ENCODE measurements at places on chromosomes 7 and 10. TPM values are rescaled to one million over a fixed set of nuclear protein-coding genes. Genes with fewer than 3 reads are reported as not detected.

GRCh38 chr10:124728071-124728829 lies 15.9 kb downstream of the FAM53B start:
- no peak for DNase-seq
- H3K27me3 ChIP-seq: no peaks in the 10 kb centered on the region
- peak overlapping the region; percentile 7 for H3K27ac ChIP-seq
- no peak overlapping the region for H3K4me3 ChIP-seq
- peaks cover 86% of the 10 kb centered on the region for H3K4me1 ChIP-seq

GRCh38 chr10:44378626-44379025 lies 6.3 kb downstream of the CXCL12 start:
- H3K27ac ChIP-seq: no peak overlapping the region
- no peak for DNase-seq
- H3K4me1 ChIP-seq: peaks cover 31% of the 10 kb centered on the region

DNA sequence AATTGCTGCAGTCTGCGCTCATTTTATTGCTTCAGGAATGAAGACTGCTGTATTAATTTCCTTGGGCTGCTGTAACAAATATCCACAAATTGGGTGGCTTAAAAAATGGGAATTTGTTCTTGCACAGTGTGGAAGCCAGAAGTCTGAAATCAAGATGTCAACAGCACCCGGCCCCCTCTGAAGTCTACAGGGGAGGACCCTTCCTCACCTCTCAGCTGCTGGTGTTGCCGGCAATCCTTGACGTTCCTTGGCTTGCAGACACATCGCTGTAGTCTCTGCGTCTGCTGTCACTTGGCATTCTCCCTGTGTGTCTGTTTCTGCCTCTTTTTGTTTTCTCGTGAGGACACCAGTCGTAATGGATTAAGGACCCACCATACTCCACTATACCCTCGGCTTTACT lies 166.2 kb downstream of the PTPN20 start:
- H3K4me1 ChIP-seq: no peaks in the 10 kb centered on the region
- DNase-seq: peak; percentile 43
- no peaks in the 10 kb centered on the region for H3K36me3 ChIP-seq
- no peaks in the 10 kb centered on the region for H3K27me3 ChIP-seq
- H3K4me3 ChIP-seq: no peak overlapping the region

GRCh38 chr7:83547526-83547925 lies 101.4 kb downstream of the SEMA3E start:
- H3K4me1 ChIP-seq: no peaks in the 10 kb centered on the region
- H3K27me3 ChIP-seq: no peaks in the 10 kb centered on the region
- H3K4me3 ChIP-seq: no peak overlapping the region
- no peak overlapping the region for H3K27ac ChIP-seq
- H3K36me3 ChIP-seq: no peaks in the 10 kb centered on the region

- peaks cover 27% of the 10 kb centered on the region for H3K4me1 ChIP-seq
- no peak overlapping the region for H3K4me3 ChIP-seq
- DNase-seq: no peak
- no peaks in the 10 kb centered on the region for H3K27me3 ChIP-seq
Measured at GRCh38 chr7:128888756-128889095, 21.8 kb downstream of the KCP start.

GRCh38 chr10:3668966-3669330 lies 116.1 kb downstream of the KLF6 start:
- H3K27ac ChIP-seq: peak overlapping the region; percentile 41
- no peak for DNase-seq
- H3K27me3 ChIP-seq: no peaks in the 10 kb centered on the region
- H3K4me1 ChIP-seq: peaks cover 9% of the 10 kb centered on the region
- no peaks in the 10 kb centered on the region for H3K36me3 ChIP-seq

- H3K4me3 ChIP-seq: no peak overlapping the region
- H3K36me3 ChIP-seq: no peaks in the 10 kb centered on the region
- no peaks in the 10 kb centered on the region for H3K27me3 ChIP-seq
- no peak for DNase-seq
Measured at GRCh38 chr7:106128836-106129235, 16.7 kb upstream of the SYPL1 start.

DNA sequence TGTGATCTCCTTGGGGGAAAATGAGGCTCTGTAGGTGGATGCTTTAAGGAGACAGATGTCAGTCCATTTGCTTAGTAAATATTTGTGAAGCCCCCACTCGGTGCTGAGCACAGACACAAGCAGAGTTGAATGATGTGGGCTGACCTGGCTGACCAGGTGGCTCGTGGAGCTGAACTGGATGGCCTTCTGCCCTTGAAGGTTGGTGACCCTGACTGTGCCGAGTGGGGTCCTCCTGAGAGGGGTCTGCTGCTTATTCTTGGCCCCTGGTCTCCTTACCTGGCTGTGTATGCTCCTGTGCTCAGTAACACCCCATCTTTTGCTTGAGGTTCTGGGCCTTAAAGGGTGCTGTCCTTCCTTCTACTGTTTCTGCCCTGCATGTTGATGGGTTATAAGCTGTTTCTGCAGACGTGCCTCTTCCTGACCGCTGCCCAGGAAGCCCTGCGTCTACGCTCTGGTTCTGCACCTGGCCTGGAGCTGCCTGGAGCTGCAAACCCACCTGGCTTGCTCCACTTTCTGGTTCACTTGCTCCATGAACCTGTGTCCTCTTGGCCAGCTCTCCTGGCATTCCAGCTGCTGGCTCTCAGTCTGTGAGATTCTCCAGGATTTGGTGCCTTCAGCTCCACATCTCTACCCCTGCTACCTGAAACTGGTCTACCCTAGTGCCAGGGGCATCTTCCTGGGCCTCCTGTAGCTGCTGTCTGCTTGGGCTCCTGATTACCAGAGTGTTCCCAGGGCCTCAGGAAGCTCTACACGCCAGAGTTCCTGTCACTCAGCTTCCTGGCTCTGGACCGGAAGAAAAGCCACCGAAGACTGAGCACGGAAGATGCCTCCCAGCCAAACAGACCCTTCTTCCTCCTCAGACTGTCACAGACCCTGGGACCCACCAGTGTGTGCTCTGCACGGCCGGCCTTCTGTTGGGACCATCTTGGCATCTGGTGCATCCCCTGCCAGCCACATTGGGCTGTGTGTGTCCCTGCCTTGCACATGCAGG lies 76.5 kb downstream of the ADCY1 start:
- no peaks in the 10 kb centered on the region for H3K36me3 ChIP-seq
- H3K27ac ChIP-seq: no peak overlapping the region
- H3K27me3 ChIP-seq: no peaks in the 10 kb centered on the region
- peak; percentile 76 for DNase-seq

GRCh38 chr10:3433131-3433530 lies 260.5 kb upstream of the PITRM1 start:
- H3K27ac ChIP-seq: no peak overlapping the region
- H3K4me3 ChIP-seq: no peak overlapping the region
- DNase-seq: peak; percentile 40
- no peaks in the 10 kb centered on the region for H3K36me3 ChIP-seq

- no peak overlapping the region for H3K27ac ChIP-seq
- H3K4me3 ChIP-seq: no peak overlapping the region
- no peaks in the 10 kb centered on the region for H3K4me1 ChIP-seq
- DNase-seq: no peak
- no peaks in the 10 kb centered on the region for H3K27me3 ChIP-seq
Measured at GRCh38 chr7:45259966-45260646, 102.5 kb downstream of the RAMP3 start.

- H3K36me3 ChIP-seq: no peaks in the 10 kb centered on the region
- DNase-seq: no peak
- H3K27me3 ChIP-seq: no peaks in the 10 kb centered on the region
- H3K4me1 ChIP-seq: no peaks in the 10 kb centered on the region
- no peak overlapping the region for H3K27ac ChIP-seq
- H3K4me3 ChIP-seq: no peak overlapping the region
Measured at GRCh38 chr7:25103773-25104172, 21.3 kb downstream of the CYCS start.

DNA sequence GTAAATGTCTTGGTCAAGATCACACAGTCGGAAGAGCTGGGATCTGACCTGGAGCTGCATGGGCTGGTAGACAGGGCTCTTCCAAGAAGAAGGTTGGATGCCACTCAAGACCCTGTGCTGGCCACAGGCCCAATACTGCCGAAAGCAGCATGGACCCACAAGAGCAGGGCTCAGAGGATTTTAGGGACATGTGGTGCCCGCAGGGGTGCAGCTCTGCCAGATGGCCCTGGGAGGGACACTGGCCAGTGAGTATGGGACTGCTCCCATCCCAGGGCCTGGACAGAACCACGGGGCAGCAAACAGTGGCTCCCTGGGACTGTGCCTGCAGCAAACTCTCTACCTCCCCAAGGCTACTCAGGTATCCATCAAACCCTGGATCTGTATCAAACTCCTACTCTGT lies 12.4 kb downstream of the MAT1A start:
- H3K36me3 ChIP-seq: no peaks in the 10 kb centered on the region
- no peaks in the 10 kb centered on the region for H3K27me3 ChIP-seq
- H3K27ac ChIP-seq: no peak overlapping the region

- no peak for DNase-seq
- no peak overlapping the region for H3K27ac ChIP-seq
- no peaks in the 10 kb centered on the region for H3K27me3 ChIP-seq
- no peaks in the 10 kb centered on the region for H3K36me3 ChIP-seq
Measured at GRCh38 chr10:131968949-131969348, 12.8 kb downstream of the BNIP3 start.

- peaks cover 14% of the 10 kb centered on the region for H3K4me1 ChIP-seq
- DNase-seq: no peak
- no peak overlapping the region for H3K27ac ChIP-seq
- no peak overlapping the region for H3K4me3 ChIP-seq
- no peaks in the 10 kb centered on the region for H3K27me3 ChIP-seq
Measured at GRCh38 chr10:75650648-75651047, 219.2 kb downstream of the LRMDA start.

DNA sequence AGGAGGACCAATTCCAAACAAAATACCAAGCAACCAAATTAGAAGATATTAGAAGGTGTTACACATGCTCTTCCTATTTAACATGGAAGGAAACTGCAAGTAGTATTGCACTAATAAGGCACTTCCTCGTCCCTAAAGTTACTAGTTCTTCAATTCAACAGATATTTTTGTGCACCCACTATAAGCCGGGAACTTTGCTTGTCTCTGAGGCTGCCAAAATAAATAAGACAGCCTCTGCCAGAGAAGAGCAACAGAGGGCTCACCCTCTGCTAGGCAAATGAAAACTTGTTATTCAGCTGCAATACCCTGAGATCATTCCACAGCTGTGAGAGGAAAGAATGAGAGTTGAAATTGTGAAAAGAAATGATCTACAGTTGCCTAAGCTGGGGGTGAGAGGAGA lies 37.4 kb upstream of the GSAP start:
- no peaks in the 10 kb centered on the region for H3K4me1 ChIP-seq
- no peaks in the 10 kb centered on the region for H3K27me3 ChIP-seq
- no peak overlapping the region for H3K27ac ChIP-seq
- H3K4me3 ChIP-seq: no peak overlapping the region
- H3K36me3 ChIP-seq: no peaks in the 10 kb centered on the region

- H3K4me3 ChIP-seq: no peak overlapping the region
- H3K36me3 ChIP-seq: peaks cover 22% of the 10 kb centered on the region
- DNase-seq: no peak
- H3K27ac ChIP-seq: no peak overlapping the region
- no peaks in the 10 kb centered on the region for H3K4me1 ChIP-seq
- H3K27me3 ChIP-seq: no peaks in the 10 kb centered on the region
Measured at GRCh38 chr10:121910673-121911420, 17.0 kb downstream of the ATE1 start.

DNA sequence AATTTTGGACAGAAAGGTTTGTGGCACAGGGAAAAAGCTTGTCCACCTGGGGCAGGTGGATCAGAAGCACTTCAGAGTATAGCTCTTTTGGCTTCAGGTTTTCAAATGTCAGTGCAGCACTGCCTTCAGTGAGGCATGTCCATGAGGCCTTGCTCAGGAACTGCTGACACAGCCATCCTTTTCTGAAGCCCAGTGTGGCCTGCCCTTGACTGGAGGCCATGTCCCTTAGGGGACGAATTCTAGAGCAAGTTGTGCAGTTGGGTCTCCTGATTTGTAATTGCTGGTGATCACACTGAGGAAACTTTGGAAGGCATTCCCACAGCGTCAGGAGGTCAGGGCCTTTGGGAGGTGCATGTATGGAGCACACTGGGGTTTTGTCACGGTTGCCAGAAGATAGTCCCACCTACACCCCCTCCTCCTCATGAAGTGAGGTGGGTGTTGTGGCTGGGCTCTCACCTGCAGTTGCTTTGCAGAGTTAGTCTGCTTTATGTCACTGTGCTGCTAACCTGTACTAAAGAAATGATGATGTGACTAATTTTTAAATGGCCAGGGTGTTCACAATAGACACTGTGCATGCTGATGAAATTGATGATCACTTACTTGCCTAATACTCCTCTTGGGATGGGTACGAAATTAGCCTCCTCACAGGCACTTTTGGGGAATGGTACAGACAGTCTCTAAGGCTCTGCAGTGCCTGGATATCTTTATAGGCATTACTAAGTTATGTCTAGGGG lies 41.7 kb downstream of the OGDH start:
- H3K27ac ChIP-seq: no peak overlapping the region
- H3K4me3 ChIP-seq: no peak overlapping the region
- H3K4me1 ChIP-seq: no peaks in the 10 kb centered on the region
- no peaks in the 10 kb centered on the region for H3K27me3 ChIP-seq

DNA sequence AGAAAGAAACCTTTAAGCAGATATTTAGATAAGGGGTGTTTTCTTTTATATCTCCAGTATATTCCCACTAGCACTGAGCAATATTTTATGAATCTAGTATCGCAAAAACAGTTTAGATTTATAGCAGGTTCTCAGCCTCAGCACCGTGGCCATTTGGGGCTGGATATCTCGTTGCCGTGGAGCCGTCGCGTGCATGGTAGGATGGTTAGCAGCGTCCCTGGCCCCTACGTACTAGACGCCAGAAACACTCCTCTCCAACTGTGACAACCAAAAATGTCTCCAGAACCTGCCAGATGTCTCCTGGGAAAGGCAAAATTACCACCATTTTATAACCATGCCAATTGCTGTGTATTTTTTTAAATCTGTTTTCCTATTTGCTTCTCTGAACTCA lies 172.9 kb downstream of the CACNB2 start:
- no peaks in the 10 kb centered on the region for H3K4me1 ChIP-seq
- no peak overlapping the region for H3K4me3 ChIP-seq
- no peak overlapping the region for H3K27ac ChIP-seq
- no peak for DNase-seq

DNA sequence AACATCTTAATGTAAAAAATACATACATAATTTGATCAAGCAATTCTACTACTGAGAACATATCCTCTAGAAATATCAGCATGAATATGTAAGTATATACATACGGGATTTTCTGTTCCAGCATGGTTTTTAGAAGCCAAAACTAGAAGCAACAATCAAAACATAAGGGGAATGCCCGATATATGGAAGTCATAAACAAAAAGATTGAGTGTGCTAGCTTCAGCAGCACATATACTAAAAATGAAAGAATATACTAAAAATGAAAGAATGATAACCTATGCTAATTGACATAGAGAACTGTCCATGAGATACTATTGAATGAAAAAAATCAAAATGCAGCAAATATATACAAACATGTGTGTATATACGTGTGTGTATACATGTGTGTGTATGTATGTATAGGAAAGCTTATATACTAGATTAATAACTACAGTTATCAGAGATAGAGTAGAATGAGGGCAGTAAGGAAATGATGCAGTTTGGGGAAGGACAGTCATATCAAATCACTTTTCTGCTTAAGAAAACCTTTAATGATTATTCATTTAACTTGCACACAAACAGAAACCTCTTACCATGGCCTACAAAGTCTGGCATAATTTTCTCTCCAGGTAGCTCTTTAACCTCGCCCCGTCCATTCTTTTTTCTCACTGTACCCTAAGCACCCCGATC lies 72.9 kb downstream of the NPY start:
- no peaks in the 10 kb centered on the region for H3K4me1 ChIP-seq
- DNase-seq: no peak
- no peaks in the 10 kb centered on the region for H3K27me3 ChIP-seq

GPR141 gene
- not detected for total RNA-seq

CUEDC2 gene
- 52.1 TPM for total RNA-seq

CLCN1 gene
- total RNA-seq: not detected

NPY gene
- total RNA-seq: 169 TPM

TDRD1 gene
- total RNA-seq: not detected

Data from vagina (tissue), 2 donors.